ENCODE measurements at places on chromosomes 3 and 15.

DNA sequence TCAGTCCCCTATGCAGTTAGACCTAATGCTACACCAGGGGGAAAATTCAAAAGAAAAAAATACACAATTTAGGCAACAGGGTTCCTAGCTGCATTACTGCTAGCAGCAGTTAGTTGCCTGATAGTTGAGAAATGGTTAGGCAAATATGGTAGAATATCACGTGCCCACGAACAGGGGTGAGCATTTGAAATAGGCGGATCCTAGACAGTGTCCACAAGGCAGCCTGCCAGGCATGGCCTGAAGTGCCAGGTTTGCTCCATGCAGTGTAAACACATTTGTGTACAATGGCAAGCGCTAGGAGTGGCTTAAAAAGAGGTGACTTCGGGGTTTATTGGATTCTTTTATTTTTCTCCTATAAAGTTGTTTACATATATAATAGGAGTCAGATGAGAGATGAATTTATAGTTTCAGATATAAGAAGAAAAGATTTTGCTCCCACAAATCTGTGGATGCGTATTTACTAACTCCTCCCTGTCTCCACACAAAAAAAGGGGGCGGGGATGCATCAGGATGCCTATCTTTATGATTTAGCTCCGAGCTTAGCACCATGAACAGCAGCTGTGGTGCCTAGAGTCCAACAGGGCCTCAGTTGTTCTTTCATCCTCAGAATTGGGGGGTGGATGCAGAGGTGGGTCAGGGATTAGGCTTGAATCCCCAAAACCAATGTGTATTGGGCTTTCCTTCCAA is 3.9 kb upstream of the TGM4 start:
- DNase-seq, result no peak

GRCh38 chr15:75454471-75455378 is 3.2 kb upstream of the SIN3A start:
- DNase-seq, result peak; percentile 80

- DNase-seq, result no peak
Observed at GRCh38 chr3:42639192-42639591, 14.3 kb upstream of the ZBTB47 start.

DNA sequence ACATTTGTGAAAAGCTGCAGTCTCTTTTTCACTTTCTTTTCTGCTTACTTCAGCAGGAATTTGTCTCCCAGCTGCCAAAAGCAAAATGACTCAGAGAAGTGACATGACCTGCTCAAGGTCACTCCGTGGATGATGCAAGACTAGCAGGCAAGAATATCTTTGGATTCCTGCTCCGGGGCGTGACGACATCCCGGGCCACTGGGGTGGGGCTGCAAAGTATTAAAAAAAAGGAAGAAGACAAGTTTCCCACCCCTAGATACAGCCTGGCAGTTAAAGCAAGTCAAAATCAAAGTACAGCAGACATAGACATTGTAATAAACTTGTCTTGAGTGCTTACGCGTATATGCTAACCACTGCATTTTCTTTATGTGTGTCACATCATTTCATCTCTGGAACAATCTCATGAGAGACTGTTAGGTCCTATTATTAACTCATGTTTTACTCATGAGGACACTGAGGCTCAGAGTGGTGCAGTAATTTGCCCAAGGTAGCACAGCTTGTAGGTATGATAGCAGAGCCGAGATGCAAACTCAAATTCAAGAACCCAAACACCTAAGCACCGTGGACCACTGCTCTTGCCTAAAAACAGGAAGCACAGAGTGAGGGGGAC is 485.2 kb upstream of the PROK2 start:
- no peak for DNase-seq

DNA sequence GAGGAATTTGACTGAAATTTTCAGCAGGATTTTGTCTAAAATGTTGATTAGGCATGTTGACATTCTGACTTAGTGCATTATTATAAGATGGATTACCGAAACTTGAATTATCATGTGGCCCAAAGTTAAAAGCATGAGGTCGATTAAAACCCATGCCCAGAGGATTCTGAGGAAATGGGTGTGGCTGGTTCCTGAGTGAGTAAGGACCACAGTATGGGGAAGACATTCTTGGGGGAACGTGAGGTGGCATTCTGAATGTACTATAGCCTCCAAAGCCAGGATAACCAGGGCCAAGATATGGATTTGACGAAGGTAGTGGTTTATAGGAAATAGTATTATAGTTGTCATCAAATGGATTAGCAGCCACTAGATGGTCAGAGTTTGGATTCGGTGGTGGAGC is 38.7 kb upstream of the DNAAF4 start:
- no peak for DNase-seq

GRCh38 chr15:88419830-88420229 is 47.4 kb downstream of the MRPL46 start:
- DNase-seq, result no peak
